ENCODE measurements at places on chromosomes 16 and 17.

DNA sequence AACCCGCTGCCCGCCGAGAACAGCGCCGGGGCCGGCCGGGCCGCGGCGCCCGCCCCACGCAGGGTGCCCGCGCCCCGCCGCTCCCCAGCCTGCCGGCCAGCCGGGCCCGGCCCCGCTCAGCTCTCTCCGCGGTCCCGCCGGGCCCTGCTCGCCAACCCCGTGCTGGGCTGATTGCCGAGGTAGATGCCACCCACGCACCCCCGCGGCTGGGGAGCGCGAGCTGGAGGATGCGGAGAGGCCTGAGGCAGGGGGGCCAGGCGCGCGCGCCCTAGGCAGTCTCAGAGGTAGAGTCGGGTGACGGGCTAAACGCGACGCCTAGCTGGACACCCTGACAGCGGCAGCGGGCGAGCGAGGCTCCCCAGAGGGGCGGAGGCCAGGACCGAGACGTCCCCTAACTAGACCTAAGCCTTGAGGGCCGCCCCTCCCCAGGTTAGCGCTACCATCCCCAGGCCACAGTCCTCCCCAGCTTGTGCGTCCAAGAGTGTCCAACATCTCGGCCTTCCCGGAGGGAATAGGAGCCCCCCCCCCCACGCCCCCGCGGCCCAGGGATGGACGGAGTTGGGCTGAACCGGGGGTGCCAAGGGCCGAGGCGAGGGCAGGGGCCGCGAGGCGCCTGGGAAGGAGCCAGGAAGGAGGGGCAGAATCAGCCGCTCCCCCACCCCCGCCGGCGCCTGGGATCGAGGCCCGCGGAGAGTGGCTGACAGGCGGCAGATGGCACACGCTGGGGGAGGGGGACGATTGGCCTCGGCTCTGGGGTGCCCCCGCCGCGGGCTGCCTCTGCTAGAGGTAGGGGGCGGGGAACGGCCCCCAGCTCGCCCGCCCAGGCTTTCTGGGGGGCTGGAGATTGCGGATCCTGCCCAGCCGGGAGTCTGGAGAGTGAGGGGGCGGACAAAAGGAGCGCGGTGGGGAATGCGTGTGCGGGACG, 2.5 kb upstream of the ZNF423 start:
- no peak for DNase-seq

DNA sequence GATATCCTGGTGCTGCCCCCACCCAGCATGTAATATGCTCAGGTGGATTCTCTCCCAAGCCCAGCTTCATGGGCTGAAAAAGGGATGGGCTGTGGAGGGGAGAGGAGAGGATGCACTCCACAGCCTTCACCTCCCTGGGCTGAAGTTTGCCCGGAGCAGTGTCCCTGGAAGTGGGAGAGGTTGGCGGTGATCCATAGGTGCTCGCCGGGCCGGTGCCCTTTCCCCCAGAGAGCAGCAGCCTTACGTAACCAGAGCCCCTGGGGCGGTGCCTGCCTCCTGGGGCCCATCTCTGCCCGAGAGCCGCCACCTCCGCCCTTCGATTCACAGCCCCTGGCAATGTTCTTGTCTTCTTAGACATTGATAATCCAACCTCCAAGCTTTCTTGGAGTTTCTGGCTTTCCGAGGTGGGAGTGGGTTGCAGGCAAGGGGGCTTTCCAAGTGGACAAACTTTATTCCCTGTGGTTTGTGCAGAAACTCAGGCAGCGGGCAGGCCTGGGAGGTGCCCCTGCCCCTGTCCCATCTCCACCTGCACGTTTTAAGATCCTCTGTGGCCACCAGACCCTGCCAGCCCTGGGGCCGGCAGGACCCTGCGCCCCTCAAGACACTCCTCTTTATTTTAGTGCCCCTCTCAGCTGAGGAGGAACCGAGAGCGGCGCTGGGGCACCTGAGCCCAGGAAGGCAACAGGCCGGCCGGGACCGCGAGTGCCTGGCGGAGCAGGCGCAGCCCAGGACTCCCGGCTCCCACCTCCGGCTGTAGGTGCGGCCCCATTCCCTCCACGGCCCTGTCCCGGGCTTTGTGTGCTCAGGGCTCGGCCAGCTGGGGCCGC, 3.1 kb upstream of the WDR90 start:
- no peak for DNase-seq

GRCh38 chr16:89018282-89019158, 41.5 kb upstream of the CBFA2T3 start:
- DNase-seq = no peak

DNA sequence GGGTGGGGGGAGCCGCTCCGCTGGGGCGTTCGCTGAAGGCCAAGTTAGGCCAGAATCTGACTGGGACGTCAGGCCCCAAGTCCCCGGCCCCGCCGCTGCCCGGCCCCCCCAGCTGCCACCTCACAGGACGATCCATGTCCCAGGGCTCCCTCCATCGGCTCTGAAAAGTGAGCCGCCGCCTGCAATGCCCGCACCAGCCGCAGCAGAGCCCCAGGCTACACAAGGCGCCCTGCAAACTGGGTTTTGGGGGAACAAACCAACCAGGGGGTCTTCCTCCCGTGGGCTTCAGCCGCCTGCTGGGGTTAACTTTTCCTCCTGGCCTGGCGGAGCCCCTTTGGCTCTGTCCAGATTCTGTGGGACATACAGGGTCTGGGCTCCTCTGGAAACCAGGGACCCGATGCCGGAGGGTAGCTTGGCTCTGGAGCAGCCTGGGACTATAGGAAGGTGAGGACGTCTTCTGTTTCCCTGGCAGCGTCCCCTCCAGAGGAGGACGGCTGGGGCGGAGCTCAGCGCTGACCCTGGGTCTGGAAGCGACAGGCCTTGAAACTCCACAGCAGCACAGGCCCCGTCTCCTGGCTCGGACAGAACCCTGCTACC, 835 bp downstream of the NME4 start:
- DNase-seq = peak; percentile 22

- no peak for DNase-seq
Measured at GRCh38 chr16:46807336-46807735, 23.6 kb downstream of the C16orf87 start.

- peak; percentile 62 for DNase-seq
Measured at GRCh38 chr16:68396481-68396880, 51.8 kb downstream of the SMPD3 start.

DNA sequence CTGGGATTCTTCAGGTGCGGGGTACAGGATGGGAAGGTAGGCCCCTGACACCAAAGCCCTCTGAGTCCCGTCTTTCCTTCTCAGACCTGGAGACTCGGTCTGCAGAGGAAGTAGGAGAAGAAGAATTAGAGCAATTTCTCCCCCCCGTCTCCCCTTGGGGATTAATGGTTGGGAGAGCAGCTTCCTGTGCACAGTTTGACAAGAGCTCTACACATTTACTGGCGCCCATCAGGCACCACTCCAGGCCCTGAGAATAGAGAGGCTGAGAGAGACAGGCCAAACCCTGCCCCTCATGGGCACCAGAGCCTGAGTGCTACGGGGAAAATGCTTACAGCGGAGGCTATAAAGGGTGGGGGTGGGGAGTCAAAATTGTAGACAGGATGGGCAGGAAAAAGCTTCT, 3.5 kb upstream of the C16orf74 start:
- no peak for DNase-seq

- DNase-seq = no peak
Measured at GRCh38 chr17:35256629-35257028, 13.8 kb downstream of the SLFN5 start.

DNA sequence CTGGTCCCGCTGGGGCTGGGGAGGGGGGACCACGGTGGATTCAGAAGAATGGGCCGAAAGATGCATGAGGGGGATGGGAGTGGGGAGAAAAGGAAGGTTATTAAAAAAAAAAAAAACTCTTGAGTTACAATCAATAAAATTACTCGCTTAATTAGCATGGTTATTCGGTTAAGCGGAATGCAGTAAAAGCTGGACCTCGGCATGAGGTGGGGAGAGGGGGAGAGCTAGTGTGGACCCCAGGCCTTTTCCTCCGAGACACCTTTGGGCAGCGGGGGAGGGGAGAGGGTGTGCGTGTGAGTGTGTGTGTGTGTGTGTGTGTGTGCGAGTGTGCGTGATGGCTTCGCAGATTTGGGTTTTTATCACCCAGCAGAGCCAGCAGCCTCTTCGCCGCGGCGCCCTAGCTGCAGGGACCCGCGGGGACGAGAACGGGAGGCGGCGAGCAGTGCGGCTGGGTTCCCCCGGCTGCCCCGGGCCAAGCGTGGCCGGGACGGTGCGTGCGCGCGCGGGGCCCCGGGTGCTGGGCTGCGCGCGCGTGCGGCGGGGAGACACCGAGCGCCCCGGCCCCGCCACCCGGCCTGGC, 3.7 kb downstream of the BAHCC1 start:
- no peak for DNase-seq

Measured in central memory CD4-positive, alpha-beta T cell (primary cell).